ENCODE measurements at places on chromosomes 11 and 22. TPM values are rescaled to one million over a fixed set of nuclear protein-coding genes. Genes with fewer than 3 reads are reported as not detected.

GRCh38 chr11:95432714-95433503 is 201.9 kb upstream of the SESN3 start:
- DNase-seq = no peak
- no peaks in the 10 kb centered on the region for H3K27me3 ChIP-seq
- no peaks in the 10 kb centered on the region for H3K36me3 ChIP-seq

DEUP1 gene
- total RNA-seq = 0.12 TPM

- no peaks in the 10 kb centered on the region for H3K4me1 ChIP-seq
- no peak overlapping the region for H3K4me3 ChIP-seq
- no peak for DNase-seq
These were observed 40.2 kb upstream of the SLC25A1 start for GRCh38 chr22:19218541-19219233.

GRCh38 chr22:35154937-35155387 is 89.0 kb downstream of the ISX start:
- H3K36me3 ChIP-seq = no peaks in the 10 kb centered on the region
- no peak overlapping the region for H3K27ac ChIP-seq
- H3K4me3 ChIP-seq = no peak overlapping the region
- peak; percentile 66 for DNase-seq

DNA sequence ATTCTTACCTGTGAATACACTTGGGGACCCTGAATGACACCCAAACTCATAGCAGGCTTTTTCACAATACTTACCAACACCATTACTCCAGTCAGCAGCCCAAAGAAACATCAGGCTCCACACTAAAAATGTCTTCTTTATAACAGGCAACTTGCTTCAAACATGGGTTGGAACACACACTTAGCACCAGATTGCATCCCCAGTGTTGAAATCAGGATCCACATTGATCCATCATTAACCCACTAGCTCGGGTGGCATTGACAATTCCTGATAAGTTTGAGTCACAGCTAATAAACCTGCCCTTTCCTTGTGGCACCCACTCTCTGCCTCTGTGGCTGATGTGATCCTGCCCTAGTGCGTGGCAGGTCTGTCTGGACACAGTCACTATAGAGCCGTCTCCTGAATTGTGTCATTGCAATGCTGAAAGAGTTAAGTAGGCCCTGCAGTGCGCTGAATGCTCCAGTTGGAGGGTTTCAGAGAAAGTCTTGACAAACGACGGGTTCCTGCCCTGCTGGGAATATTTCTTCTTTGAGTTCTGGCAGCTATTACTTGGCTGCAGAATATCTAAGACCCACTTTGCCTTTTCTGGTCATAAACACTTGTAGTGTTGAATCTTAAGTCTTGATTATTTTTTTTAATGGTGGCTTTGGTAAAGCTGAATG is 19.6 kb upstream of the C11orf96 start:
- peak overlapping the region; percentile 2 for H3K27ac ChIP-seq
- no peak overlapping the region for H3K4me3 ChIP-seq
- H3K36me3 ChIP-seq = peaks cover 23% of the 10 kb centered on the region
- no peaks in the 10 kb centered on the region for H3K27me3 ChIP-seq

DNA sequence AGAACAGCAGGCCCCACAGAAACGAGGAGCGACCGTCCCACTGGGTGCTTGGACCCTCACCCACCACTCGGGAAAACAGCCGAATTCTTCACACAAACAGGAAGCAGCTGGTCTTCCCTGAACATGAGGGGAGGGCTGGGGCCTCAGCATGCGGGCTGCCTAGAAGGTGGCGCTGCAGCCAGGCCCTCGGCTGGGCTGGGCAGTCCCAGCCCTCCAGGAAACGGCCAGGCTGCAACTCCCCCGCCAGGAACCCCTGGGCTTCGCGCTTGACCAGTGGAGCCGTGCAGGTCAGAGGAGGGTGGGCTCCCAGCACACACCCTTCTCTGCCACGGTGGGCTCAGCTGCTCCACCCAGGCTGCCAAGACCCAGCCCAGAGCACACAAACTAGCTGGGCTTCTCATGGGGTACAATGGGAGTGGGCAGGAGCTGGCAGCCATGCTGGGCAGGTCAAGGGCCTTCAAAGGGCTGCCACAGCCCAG is 29.6 kb downstream of the IGF2 start:
- no peak overlapping the region for H3K27ac ChIP-seq
- peak; percentile 42 for DNase-seq
- H3K4me3 ChIP-seq = no peak overlapping the region
- H3K4me1 ChIP-seq = no peaks in the 10 kb centered on the region
- no peaks in the 10 kb centered on the region for H3K36me3 ChIP-seq
- no peaks in the 10 kb centered on the region for H3K27me3 ChIP-seq

- no peak for DNase-seq
- H3K27ac ChIP-seq = no peak overlapping the region
- H3K4me3 ChIP-seq = no peak overlapping the region
- no peaks in the 10 kb centered on the region for H3K27me3 ChIP-seq
These were observed 61.6 kb upstream of the PTPN5 start for GRCh38 chr11:18853086-18853720.

DNA sequence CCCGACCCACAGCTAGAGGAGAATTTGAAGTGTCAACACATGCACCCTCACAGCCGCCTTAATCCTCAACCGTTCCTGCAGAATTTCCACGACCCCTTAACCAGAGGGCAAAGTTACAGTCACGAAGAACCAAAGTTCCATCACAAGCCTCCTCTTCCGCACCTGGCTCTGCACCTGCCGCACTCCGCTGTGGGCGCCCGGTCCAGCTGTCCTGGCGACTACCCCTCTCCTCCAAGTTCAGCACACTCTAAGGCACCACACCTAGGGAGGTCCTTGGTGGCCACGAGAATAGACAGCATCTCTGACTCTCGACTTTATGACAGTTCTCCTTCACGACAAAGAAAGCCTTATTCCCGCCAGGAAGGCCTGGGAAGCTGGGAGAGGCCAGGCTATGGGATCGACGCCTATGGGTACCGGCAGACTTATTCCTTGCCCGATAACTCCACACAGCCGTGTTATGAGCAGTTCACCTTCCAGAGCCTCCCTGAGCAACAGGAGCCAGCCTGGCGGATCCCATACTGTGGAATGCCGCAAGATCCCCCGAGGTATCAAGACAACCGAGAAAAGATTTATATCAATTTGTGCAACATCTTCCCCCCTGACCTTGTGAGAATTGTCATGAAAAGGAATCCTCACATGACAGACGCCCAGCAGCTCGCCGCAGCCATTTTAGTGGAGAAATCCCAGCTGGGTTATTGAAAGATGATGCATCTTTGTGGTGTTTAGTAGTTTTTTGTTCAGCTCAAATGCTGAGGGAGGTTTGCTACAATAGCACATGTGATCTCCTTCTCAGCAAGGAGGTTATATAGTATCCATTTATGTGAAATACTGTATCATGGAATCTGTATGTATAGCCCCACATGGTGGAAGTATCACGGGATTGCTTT is 72.1 kb downstream of the ZC3H12C start:
- no peak overlapping the region for H3K27ac ChIP-seq
- no peaks in the 10 kb centered on the region for H3K4me1 ChIP-seq
- H3K27me3 ChIP-seq = no peaks in the 10 kb centered on the region
- no peak for DNase-seq
- no peak overlapping the region for H3K4me3 ChIP-seq

DNA sequence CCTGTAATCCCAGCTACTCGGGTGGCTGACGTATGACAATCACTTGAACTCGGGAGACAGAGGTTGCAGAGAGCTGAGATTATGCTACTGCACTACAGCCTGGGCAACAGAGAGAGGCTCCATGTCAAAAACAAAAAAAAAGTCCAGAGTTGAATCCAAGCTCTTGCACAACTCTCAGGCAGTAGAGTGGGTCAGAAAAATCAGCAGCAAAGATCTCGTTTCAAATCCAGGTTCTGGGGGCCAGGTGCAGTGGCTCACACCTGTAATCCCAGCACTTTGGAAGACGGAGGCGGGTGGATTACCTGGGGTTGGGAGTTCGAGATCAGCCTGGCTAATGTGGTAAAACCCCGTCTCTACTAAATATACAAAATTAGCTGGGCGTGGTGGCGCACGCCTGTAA is 24.9 kb downstream of the CLPB start:
- H3K27me3 ChIP-seq = no peaks in the 10 kb centered on the region
- H3K4me1 ChIP-seq = no peaks in the 10 kb centered on the region
- DNase-seq = no peak
- H3K27ac ChIP-seq = no peak overlapping the region
- no peak overlapping the region for H3K4me3 ChIP-seq

All from pancreas (tissue), 10 donors.